ENCODE measurements at places on chromosomes 4 and X. TPM values are rescaled to one million over a fixed set of nuclear protein-coding genes. Genes with fewer than 3 reads are reported as not detected.

DNA sequence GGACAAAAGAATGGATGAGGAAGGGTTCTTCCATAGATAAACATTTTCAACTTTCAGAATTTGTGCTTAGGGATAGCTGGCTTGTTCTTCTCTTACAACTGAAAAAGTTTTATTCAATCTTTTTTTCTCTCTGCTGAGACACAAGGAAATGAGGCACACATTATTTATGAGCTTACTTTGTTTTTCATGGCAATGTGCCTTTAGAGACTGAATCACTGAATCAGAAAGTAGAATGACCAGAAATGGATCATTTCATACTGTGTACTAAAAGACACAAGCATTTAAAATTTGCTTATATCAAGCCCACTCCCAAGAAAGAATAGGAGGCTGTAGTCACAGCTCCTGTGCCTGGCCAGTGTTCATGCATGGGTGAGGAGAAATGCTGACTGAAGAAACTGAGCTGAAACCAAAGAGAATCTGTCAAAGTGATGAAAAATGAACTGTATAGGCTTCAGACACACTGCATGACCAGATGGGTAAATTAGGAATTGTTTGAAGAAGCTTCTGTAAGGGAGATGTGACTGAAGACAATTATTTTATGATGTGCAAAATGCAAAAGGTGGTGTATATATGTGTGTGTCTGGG lies 413.8 kb downstream of the RAPGEF2 start:
- H3K4me1 ChIP-seq: no peaks in the 10 kb centered on the region
- DNase-seq: no peak
- no peak overlapping the region for H3K4me3 ChIP-seq

The BEND2 gene
- total RNA-seq: not detected

The UBE2K gene
- 41.3 TPM for total RNA-seq

- no peaks in the 10 kb centered on the region for H3K4me1 ChIP-seq
- DNase-seq: no peak
- H3K27me3 ChIP-seq: no peaks in the 10 kb centered on the region
- H3K36me3 ChIP-seq: no peaks in the 10 kb centered on the region
- H3K27ac ChIP-seq: no peak overlapping the region
These were observed 140.3 kb downstream of the PDHA2 start for GRCh38 chr4:95979961-95980876.

DNA sequence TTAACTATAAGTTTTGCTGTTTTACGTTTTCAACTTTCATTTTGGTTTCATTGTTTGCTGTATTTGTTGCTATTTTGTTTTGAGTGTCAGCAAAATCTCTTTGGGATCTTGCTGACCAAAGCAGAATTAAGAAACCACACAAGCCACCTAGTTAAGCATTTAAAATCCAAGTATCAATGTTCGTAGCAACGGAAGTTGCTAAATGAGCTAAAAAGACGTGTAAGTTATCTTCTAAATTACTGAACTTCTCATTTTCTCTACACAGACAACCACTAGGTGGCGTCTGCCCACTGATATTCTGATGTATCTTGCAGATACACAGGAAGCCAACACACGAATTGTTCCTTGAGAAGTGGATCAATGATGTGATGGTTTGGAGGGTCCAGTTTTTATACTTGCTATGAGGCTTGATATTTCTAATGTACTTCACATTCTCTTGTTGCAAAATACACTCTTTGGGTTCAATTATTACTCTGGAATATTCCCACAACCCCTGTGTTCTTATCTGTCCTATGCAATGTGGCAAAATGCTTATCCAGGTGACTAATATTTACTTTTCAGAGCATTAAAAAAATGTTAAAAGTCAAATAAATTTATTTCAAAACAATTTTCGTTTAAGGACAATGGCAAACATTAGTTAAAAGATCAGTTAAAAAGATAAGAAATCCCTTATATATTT lies 250.5 kb downstream of the TECRL start:
- no peaks in the 10 kb centered on the region for H3K27me3 ChIP-seq
- DNase-seq: no peak

DNA sequence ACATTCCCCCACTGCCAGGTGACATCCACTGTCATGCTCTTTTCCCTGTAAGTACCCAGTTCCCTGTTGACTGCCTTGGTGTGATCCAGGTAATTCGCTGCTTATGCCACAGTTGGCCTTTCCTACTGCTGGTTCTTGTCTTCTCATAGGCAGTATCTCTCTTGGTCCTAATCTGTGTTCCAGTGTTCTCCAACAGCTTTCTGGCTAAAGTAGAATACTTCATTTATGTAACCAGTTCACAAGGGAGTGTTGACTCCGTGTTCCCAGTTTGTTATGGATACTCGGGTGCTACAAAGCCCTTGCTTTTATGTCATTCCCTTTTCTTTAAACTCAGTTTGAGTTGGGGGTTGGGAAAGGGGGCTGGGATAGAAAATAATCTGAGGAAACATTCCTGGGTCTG lies 98.4 kb downstream of the RS1 start:
- no peak overlapping the region for H3K4me3 ChIP-seq
- H3K27ac ChIP-seq: no peak overlapping the region
- no peaks in the 10 kb centered on the region for H3K4me1 ChIP-seq
- no peaks in the 10 kb centered on the region for H3K27me3 ChIP-seq
- H3K36me3 ChIP-seq: no peaks in the 10 kb centered on the region

- no peak overlapping the region for H3K4me3 ChIP-seq
- H3K4me1 ChIP-seq: no peaks in the 10 kb centered on the region
- no peaks in the 10 kb centered on the region for H3K27me3 ChIP-seq
- H3K27ac ChIP-seq: no peak overlapping the region
- DNase-seq: no peak
These were observed 60.2 kb upstream of the BLTP1 start for GRCh38 chr4:122091836-122092405.

DNA sequence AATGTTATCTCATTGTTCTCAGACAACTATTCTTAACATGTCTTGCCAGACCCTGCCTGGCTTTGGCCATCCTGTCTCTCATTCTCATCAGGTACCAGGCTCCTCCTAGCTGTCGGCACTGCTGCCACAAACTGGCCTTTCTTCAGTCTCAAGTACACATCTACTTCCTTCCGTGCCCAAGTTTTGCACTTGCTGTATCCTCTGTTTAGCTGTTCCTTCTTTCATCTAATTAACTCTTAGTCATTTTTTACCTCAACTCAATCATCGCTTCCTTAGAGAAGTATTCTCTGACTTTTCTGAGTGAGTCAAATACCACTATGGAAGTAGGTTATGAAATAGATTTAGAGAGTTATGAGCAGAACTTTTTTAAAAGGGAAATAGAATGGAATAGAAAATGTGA lies 19.7 kb downstream of the CXCL3 start:
- H3K4me3 ChIP-seq: no peak overlapping the region
- no peak overlapping the region for H3K27ac ChIP-seq
- DNase-seq: no peak
- H3K27me3 ChIP-seq: no peaks in the 10 kb centered on the region
- H3K4me1 ChIP-seq: no peaks in the 10 kb centered on the region
- no peaks in the 10 kb centered on the region for H3K36me3 ChIP-seq

GRCh38 chr4:42655921-42656678 lies 805 bp downstream of the ATP8A1 start:
- no peaks in the 10 kb centered on the region for H3K27me3 ChIP-seq
- peak overlapping the region; percentile 54 for H3K27ac ChIP-seq
- DNase-seq: peak; percentile 26
- peak overlapping the region; percentile 96 for H3K4me3 ChIP-seq
- peaks cover 25% of the 10 kb centered on the region for H3K4me1 ChIP-seq

The P2RY10 gene
- 98.5 TPM for total RNA-seq

Data from CD4-positive, alpha-beta T cell (primary cell).